Activated CD8-positive, alpha-beta T cell treated with anti-CD3 and anti-CD28 coated beads, Interleukin-2, amount 10 ng/mL, durations not matched to agents 7 days and 5 days (primary cell): ENCODE measurements at places on chromosomes 3 and 15. TPM values are rescaled to one million over a fixed set of nuclear protein-coding genes. Genes with fewer than 3 reads are reported as not detected.

DNA sequence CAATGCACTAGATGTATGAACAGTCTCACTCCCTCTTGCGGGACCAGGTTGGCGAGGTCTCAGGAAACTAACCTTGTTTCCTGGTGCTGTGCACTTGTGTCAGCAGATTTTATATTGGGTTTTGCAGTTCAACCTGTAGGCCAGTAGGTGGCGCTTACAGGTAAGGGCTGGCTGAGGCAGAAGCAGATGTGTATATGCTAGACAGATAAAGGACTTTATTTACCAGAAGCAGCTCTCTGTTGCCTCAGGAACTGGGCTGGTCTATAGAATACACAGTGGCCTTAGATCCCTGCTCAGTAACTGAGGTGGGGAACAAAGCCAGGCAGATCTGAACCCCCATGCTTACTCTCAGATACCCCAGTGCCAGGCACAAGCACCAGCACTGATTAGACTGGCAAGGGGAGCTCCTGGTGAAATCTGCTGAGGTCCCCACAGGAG is 296.8 kb downstream of the DOCK3 start:
- H3K27ac ChIP-seq: peak overlapping the region; percentile 43
- peaks cover 1% of the 10 kb centered on the region for H3K36me3 ChIP-seq
- H3K4me3 ChIP-seq: no peak overlapping the region
- peak; percentile 72 for DNase-seq

DNA sequence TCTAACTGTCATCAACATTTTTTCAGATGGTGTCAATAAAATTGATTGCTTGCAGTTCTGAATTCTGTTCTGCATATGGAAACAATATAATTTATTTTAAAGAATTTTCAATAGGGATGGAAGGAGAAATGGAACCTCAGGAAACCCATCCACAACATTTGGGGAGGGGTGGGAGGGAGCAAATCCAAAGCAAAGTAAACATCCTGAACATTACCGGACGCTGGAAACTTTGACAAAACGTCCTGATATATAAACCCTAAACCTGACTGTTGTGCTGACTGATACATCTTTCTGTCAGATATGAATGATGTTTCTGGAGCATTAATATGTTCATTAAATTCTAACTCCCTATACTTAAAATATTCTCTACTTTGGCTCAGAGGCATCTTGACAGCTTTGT is 479.0 kb downstream of the FOXP1 start:
- no peak overlapping the region for H3K4me3 ChIP-seq
- peaks cover 51% of the 10 kb centered on the region for H3K36me3 ChIP-seq
- no peaks in the 10 kb centered on the region for H3K27me3 ChIP-seq
- no peak for DNase-seq
- H3K27ac ChIP-seq: no peak overlapping the region

- H3K27ac ChIP-seq: peak overlapping the region; percentile 97
- peak; percentile 74 for DNase-seq
- peaks cover 68% of the 10 kb centered on the region for H3K4me1 ChIP-seq
- H3K27me3 ChIP-seq: no peaks in the 10 kb centered on the region
- H3K36me3 ChIP-seq: peaks cover 60% of the 10 kb centered on the region
These were observed 572.6 kb downstream of the FOXP1 start for GRCh38 chr3:71010726-71011455.

GRCh38 chr15:99704444-99704838 is 28.8 kb downstream of the LYSMD4 start:
- no peak overlapping the region for H3K27ac ChIP-seq
- H3K36me3 ChIP-seq: peaks cover 11% of the 10 kb centered on the region
- peaks cover 48% of the 10 kb centered on the region for H3K4me1 ChIP-seq
- no peaks in the 10 kb centered on the region for H3K27me3 ChIP-seq
- no peak overlapping the region for H3K4me3 ChIP-seq
- DNase-seq: peak; percentile 65

Gene ACAD9
- total RNA-seq: 68.3 TPM
